A549 treated with RU486 at 1 μM for 4 hours (cell line): ENCODE measurements at places on chromosomes 12 and 14. TPM values are rescaled to one million over a fixed set of nuclear protein-coding genes. Genes with fewer than 3 reads are reported as not detected.

The AGAP2 gene
- 0.10 to 0.16 TPM (median 0.13 TPM) in 5 replicates for total RNA-seq

The CRIP1 gene
- total RNA-seq, result 1,579 to 1,853 TPM (median 1,750 TPM) in 5 replicates

The JDP2 gene
- 17.2 to 28.4 TPM (median 27.7 TPM) in 5 replicates for total RNA-seq

The SSPN gene
- 0.19 to 0.82 TPM (median 0.52 TPM) in 5 replicates for total RNA-seq

The GLIPR1L2 gene
- total RNA-seq, result 0.14 to 0.41 TPM (median 0.18 TPM) in 4 of 5 replicates, not detected in the other

The GATC gene
- 21.4 to 28.1 TPM (median 24.7 TPM) in 5 replicates for total RNA-seq

The LAG3 gene
- total RNA-seq, result 0.69 to 1.6 TPM (median 1.3 TPM) in 5 replicates

The NAV3 gene
- total RNA-seq, result 11.0 to 16.6 TPM (median 14.1 TPM) in 5 replicates

The DHRS2 gene
- 5.7 to 10.2 TPM (median 7.7 TPM) in 5 replicates for total RNA-seq

The C1S gene
- total RNA-seq, result 38.1 to 57.7 TPM (median 45.5 TPM) in 5 replicates

The WIF1 gene
- total RNA-seq, result not detected in 5 replicates

The APOF gene
- total RNA-seq, result not detected in 5 replicates

The DIO2 gene
- 6.0 to 10.7 TPM (median 6.5 TPM) in 5 replicates for total RNA-seq

The CCNK gene
- total RNA-seq, result 44.8 to 59.1 TPM (median 50.3 TPM) in 5 replicates

The GARIN6 gene
- total RNA-seq, result not detected in 5 replicates

The MFAP5 gene
- total RNA-seq, result 0.17 to 0.36 TPM (median 0.26 TPM) in 3 of 5 replicates, not detected in the others

The TRPV4 gene
- 0.08 to 0.17 TPM (median 0.10 TPM) in 5 replicates for total RNA-seq

The A2ML1 gene
- total RNA-seq, result not detected in 5 replicates

The CD163L1 gene
- 0.13 to 0.81 TPM (median 0.53 TPM) in 5 replicates for total RNA-seq

The MYH6 gene
- not detected in 5 replicates for total RNA-seq

The HOXC5 gene
- total RNA-seq, result 0.43 to 1.1 TPM (median 0.80 TPM) in 5 replicates

The KRT72 gene
- not detected in 5 replicates for total RNA-seq

The RFLNA gene
- 0.06 to 0.08 TPM in 2 of 5 replicates, not detected in the others for total RNA-seq

The SNX6 gene
- 43.7 to 103 TPM (median 74.5 TPM) in 5 replicates for total RNA-seq

The LRRK2 gene
- total RNA-seq, result 0.86 to 2.2 TPM (median 1.9 TPM) in 5 replicates

The SYNDIG1L gene
- not detected in 5 replicates for total RNA-seq

The KIF26A gene
- total RNA-seq, result 1.7 to 4.1 TPM (median 2.8 TPM) in 5 replicates

The FCF1 gene
- 38.6 to 73.8 TPM (median 50.3 TPM) in 5 replicates for total RNA-seq

The OTX2 gene
- not detected in 5 replicates for total RNA-seq

The NPFF gene
- total RNA-seq, result not detected in 5 replicates

The PLEKHH1 gene
- 2.8 to 3.6 TPM (median 3.3 TPM) in 5 replicates for total RNA-seq

The GDF11 gene
- total RNA-seq, result 1.9 to 5.1 TPM (median 4.1 TPM) in 5 replicates

The TAS2R31 gene
- total RNA-seq, result 0.14 to 0.33 TPM (median 0.18 TPM) in 4 of 5 replicates, not detected in the other

The RFC5 gene
- 39.3 to 45.6 TPM (median 43.6 TPM) in 5 replicates for total RNA-seq

The SAMD15 gene
- 1.4 to 3.3 TPM (median 2.1 TPM) in 5 replicates for total RNA-seq

The ATF7 gene
- total RNA-seq, result 14.8 to 19.1 TPM (median 18.2 TPM) in 5 replicates

The PPM1A gene
- total RNA-seq, result 28.0 to 47.0 TPM (median 40.1 TPM) in 5 replicates

The GPR65 gene
- not detected in 5 replicates for total RNA-seq

The CHURC1 gene
- 75.8 to 141 TPM (median 89.0 TPM) in 5 replicates for total RNA-seq

The SMIM41 gene
- not detected in 5 replicates for total RNA-seq

The KLRK1 gene
- 0.09 to 0.12 TPM in 2 of 5 replicates, not detected in the others for total RNA-seq

The SYCP3 gene
- total RNA-seq, result 0.13 TPM in 1 of 5 replicates, not detected in the others

The NRL gene
- total RNA-seq, result 0.72 to 1.2 TPM (median 0.80 TPM) in 5 replicates

The LMNTD1 gene
- not detected in 5 replicates for total RNA-seq

The KLRD1 gene
- not detected in 5 replicates for total RNA-seq

The POMT2 gene
- 31.6 to 41.6 TPM (median 31.8 TPM) in 5 replicates for total RNA-seq

The CLEC4C gene
- total RNA-seq, result not detected in 5 replicates

The ABCC9 gene
- total RNA-seq, result 0.02 TPM in 1 of 5 replicates, not detected in the others

The CDH24 gene
- total RNA-seq, result 2.7 to 5.9 TPM (median 5.0 TPM) in 5 replicates

The SLC7A8 gene
- total RNA-seq, result 0.27 to 0.80 TPM (median 0.55 TPM) in 5 replicates

The AMN gene
- total RNA-seq, result 0.21 to 0.64 TPM (median 0.43 TPM) in 5 replicates

The SDR9C7 gene
- not detected in 5 replicates for total RNA-seq

The SPTB gene
- total RNA-seq, result 0.65 to 1.1 TPM (median 0.96 TPM) in 5 replicates

The CEP128 gene
- total RNA-seq, result 4.7 to 5.9 TPM (median 5.6 TPM) in 5 replicates

The IFI27 gene
- total RNA-seq, result 0.25 to 2.0 TPM (median 1.1 TPM) in 5 replicates

The AQP2 gene
- not detected in 5 replicates for total RNA-seq

The TSPAN11 gene
- total RNA-seq, result 0.03 to 0.14 TPM (median 0.04 TPM) in 4 of 5 replicates, not detected in the other

The RHOJ gene
- total RNA-seq, result not detected in 5 replicates
